ENCODE measurements at places on chromosomes 3 and 15.

DNA sequence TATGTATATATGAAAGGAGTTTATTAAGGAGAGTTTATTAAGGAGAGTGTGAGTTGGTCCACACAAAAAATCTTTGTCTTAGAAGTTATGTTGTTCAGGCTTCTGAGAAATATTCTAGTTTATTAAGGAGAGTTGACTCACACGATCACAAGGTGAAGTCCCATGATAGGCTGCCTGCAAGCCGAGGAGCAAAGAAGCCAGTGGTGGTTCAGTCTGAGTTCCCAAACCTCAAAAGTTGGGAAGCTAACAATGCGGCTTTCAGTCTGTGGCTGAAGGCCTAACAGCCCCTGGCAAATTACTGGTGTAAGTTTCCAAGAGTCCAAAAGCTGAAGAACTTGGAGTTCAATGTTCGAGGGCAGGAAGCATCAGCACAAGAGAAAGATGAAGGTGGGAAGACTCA lies 42.4 kb upstream of the DAZL start:
- no peak for DNase-seq

GRCh38 chr3:168459226-168459784 lies 363.6 kb upstream of the GOLIM4 start:
- DNase-seq: peak; percentile 30

DNA sequence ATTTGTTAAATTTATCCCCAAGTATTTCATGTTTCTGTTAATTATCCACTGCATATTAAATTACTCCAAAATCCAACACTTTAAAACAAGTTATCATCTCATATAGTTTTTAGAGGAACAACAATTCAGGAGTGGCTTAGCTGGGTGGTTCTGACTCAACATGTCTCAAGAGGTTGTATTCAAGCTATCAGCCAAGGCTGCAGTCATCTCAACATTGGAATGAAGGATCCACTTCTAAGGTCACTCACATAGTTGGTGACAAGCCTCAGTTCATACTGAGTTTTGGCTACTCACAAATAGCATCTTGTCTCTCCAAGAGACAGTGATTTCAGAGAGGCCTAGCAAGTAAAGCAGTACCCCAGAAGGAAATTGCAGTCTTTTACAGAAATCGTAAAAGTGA lies 134.7 kb downstream of the NR2E3 start:
- DNase-seq: peak; percentile 2

GRCh38 chr3:197258168-197258755 lies 40.1 kb downstream of the DLG1 start:
- DNase-seq: no peak

DNA sequence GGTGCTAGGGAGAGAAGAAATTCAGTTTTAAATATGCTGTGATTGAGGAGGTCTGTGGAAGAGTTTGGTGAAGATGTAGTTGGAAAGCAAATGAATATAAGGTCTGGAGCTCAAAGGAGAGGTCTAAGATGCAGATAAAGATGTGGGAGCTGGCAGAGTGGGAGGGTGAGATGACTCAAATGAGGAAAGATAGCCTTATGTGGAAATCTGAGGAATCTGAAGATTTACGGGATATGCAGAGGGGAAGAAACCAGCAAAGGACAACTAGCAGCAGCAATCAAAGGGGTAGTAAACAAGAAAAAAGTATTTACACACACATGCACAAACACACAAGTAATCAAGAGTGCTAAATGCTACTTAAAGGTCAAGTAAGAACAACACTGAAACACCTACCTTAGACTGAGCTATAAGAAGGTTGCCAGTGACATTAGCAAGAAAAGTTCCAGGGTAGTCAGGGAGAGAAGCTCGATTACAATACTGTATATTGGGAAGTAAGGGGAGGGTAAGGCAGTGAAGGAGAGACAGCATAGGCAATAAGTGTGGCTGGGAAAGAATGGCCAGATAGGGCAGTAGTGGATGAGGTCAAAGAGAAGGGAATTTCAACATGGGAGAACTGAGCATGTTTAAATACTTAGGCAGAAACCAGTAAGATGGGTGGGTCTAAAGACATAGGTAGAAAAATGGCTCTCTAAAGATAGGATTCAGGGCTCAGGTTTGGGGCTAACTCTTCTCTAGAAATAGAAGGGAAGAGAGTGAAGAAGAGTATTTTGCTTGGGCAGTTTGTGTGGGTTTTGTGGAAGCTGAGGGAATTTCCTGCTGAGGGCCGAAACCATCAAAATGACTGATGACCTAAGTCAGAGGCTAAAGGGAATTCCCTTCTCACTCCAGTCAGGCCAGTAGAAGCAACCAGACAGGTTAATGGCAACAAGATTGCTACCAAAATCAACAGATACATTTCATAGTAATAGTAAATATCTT lies 8.9 kb downstream of the CMTM6 start:
- no peak for DNase-seq

- no peak for DNase-seq
Measured at GRCh38 chr15:46956456-46956855, 760.8 kb upstream of the SEMA6D start.

DNA sequence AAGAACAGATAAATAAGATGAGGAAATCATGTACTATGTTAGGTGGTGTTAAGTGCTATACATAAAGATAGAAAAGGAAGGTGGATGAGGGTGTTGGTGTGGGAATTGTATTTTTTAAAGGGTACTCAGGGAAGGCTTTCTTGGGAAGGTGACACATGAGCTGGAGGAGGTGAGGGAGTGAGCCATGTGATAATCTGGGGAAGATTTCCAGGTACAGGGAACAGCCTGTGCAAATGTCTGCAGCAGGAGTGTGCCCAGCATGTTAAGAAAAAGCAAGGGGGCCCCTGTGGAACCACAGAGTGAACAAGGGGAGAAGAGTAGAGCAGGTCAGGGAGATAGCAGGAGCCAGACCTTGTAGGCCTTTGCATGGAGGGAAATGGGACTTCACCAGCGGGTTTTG lies 175.6 kb downstream of the SSR3 start:
- DNase-seq: no peak

DNA sequence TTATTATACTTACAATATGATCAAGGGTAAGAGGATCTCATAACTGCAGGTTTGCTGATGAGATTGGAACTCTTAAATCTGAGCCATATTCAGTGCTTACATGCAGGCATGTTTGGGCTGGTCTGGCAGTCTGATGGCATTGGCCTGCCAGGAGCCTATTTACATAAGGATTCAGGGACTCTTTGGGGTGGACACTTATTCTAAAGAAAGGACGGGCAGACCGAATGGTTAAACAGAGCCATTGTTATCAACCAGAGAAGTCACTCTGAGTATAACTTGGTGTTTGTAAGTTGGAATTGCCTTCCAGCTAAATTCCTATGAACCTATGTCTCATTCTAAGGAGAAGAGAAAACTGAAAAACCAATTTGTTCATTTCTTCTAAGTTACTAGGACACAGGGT lies 932.8 kb downstream of the IGSF11 start:
- DNase-seq: no peak

- no peak for DNase-seq
Measured at GRCh38 chr15:91369823-91370222, 269.8 kb downstream of the SV2B start.

DNA sequence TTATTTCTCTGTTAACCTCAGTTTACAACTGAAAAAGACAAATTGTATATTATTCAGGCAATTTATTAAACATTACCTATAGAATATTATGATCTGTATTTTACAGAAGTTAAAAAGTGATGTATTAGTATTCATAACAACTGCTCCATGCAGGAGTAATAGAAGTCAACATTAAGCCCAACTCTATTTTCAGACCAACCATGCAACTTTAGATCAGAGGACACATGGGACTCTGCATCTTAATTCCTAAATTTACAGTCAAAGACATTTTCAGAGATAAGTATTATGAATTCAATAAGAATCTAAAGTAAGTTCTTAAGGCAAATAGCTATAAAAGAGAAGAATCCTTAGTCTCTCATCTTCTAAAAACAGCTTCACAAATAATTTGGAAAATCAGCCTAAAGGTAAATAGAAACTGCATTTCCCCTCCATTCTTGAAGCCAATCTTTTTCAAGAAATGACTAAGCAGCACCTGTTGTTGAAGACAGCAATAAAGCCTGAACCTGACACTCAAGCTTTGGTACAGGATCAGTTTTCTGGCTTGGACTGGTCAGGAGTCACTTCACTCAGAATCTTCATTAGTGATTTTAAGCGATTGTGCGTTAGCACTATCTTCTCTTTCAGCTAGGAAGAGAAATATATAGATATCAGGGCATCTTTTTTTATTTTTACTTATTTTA lies 23.0 kb downstream of the OIP5 start:
- DNase-seq: no peak

DNA sequence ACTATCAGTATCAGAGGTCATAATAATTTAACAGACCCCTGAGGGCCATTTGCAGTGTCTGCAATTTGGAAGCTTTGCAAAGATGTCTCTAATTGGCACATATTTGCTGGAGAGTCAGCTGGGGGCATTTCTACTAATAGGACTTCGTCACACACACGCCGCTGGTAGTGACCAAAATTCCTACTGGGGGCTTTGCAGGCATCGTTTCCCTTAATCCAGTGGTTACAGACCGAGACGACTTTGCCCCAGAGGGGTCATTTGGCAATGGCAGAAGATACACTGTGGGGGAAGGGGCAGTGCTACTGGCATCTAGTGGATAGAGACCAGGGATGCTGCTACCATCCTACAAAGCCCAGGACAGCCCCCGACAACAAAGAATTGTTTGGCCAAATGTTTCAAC lies 151.0 kb upstream of the LRTM1 start:
- DNase-seq: no peak

- DNase-seq: no peak
Measured at GRCh38 chr3:128187495-128187894, 34.2 kb downstream of the EEFSEC start.

DNA sequence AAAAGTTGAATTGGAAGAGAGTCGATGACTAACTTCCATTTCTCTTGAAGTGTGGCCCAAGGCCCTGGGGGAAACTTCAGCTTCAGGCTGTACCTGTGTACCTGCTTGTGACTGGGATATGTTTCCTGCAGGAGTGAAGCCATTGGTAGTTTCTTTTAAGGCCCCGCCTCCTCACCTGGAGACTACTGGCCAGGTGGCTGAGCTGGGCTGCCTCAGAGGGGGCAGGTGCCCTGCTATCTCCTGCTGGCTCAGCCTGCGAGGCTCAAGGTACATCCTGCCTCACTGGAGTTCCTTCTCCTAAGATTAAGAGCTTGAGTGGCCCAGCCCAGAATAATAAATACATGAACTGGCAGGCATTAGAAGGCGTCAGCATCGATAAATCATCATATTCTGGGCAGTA lies 121.6 kb upstream of the ROPN1 start:
- DNase-seq: no peak

- no peak for DNase-seq
Measured at GRCh38 chr15:28094732-28095521, 4.2 kb downstream of the OCA2 start.

GRCh38 chr3:124775877-124776276 lies 45.6 kb downstream of the UMPS start:
- DNase-seq: no peak

- DNase-seq: no peak
Measured at GRCh38 chr3:133986311-133986710, 43.4 kb downstream of the SLCO2A1 start.

DNA sequence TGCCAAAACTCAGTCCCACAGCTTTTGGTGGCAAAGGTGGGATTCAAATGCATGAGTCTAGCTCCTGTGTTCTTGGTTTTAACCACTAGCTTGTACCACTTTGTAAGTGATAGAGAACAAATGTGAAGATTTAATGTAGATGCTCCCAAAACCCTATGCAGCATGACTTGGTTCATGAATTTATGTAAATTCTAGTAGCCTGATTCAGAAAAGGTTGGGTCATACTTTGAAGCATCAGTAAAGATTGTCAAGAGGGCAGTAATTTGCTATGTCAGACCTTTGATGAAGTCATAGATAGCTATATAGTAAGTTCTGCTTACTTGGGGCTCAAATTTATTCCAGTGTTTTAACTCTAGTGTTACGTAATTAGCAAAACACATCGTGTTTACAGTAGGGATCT lies 75.6 kb downstream of the VPS8 start:
- DNase-seq: no peak

DNA sequence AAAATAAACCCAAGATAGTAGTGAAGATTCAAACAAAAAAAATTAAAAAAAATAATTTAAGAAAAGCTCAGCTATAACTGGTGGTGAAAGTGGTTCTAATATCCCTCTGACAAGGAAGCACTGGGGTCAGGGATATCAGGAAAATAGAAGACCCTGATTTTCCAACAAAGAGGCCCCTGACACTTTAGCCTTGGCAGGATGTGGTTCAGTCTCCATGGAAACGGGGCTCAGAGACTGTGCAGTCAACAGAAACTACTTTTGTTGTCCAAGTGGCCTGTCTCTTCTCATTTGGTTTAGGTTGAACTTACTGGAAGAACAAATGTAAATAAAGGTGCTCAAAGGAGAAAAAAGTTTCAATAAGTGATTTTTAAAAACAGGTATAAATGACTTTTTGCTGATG lies 27.2 kb downstream of the INTS14 start:
- DNase-seq: peak; percentile 43

DNA sequence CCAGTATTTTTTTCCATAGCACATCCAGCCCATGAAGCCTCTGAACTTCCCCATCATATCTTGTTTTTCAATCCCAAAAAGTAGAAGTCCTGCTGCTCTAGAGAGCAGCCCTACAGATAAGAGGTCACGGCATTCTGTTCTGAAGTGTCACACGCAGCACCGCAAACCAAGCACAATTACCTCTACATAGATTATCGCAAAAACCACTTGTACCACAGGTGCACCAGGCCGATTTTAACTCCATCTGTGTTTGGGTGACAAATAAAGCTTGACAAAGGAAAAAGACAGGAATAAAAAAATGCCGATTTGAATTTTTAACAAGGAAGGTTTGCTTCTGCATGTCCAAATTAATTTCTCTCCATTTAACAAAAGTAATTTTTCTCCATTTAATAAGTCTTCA lies 113.7 kb downstream of the MYO5A start:
- no peak for DNase-seq

- DNase-seq: peak; percentile 77
Measured at GRCh38 chr3:41274944-41275668, 75.8 kb downstream of the CTNNB1 start.

- no peak for DNase-seq
Measured at GRCh38 chr3:52065264-52065756, 8.9 kb upstream of the DUSP7 start.

DNA sequence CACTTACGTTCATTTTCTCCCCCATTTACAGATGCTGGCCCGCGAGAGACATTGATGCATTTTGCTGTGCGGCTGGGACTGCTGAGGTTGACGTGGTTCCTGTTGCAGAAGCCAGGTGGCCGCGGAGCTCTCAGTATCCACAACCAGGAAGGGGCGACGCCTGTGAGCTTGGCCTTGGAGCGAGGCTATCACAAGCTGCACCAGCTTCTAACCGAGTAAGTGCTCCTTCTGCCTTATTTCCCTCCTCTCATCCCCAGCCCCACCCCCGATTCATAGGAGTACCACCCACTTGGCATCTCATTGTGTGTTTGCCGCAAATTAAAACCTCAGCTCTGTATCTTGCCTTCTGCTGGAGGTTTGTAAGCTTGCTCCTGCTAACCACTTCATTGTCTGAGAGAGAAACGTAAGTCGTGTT lies 163.3 kb downstream of the AKAP13 start:
- DNase-seq: no peak
